Smooth muscle cell of bladder (primary cell): ENCODE measurements at places on chromosomes 2 and 18. TPM values are rescaled to one million over a fixed set of nuclear protein-coding genes. Genes with fewer than 3 reads are reported as not detected.

The IL1A gene
- total RNA-seq: 2.3 and 7.5 TPM in 2 replicates

The CYS1 gene
- 2.0 TPM in 2 replicates for total RNA-seq

The PIAS2 gene
- total RNA-seq: 12.8 and 21.3 TPM in 2 replicates

The PROKR1 gene
- not detected in 2 replicates for total RNA-seq

The CPS1 gene
- 15.5 and 18.4 TPM in 2 replicates for total RNA-seq

The TWIST2 gene
- 45.2 and 60.6 TPM in 2 replicates for total RNA-seq

The MYCN gene
- not detected in 2 replicates for total RNA-seq

The GPR75 gene
- total RNA-seq: 0.71 and 0.74 TPM in 2 replicates

The PRSS56 gene
- not detected in 2 replicates for total RNA-seq

The PDCD1 gene
- not detected in 2 replicates for total RNA-seq

The ATG16L1 gene
- total RNA-seq: 24.9 and 33.8 TPM in 2 replicates

The MAL gene
- total RNA-seq: not detected in 2 replicates

The CABYR gene
- total RNA-seq: 3.6 and 4.2 TPM in 2 replicates

The FER1L5 gene
- total RNA-seq: 1.3 and 1.4 TPM in 2 replicates

The REEP1 gene
- total RNA-seq: 0.09 TPM in 1 of 2 replicates, not detected in the other

The CHPF gene
- 74.4 and 134 TPM in 2 replicates for total RNA-seq

The TM4SF20 gene
- under 0.01 and 0.09 TPM in 2 replicates for total RNA-seq

The ASXL3 gene
- total RNA-seq: 0.43 and 0.46 TPM in 2 replicates

The SLC9A4 gene
- total RNA-seq: under 0.01 TPM in 1 of 2 replicates, not detected in the other
